Motor neuron (in vitro differentiated cells): ENCODE measurements at places on chromosomes 12 and 14.
A peak's percentile ranks its signal among the peaks of the same experiment; 100 is the strongest.

DNA sequence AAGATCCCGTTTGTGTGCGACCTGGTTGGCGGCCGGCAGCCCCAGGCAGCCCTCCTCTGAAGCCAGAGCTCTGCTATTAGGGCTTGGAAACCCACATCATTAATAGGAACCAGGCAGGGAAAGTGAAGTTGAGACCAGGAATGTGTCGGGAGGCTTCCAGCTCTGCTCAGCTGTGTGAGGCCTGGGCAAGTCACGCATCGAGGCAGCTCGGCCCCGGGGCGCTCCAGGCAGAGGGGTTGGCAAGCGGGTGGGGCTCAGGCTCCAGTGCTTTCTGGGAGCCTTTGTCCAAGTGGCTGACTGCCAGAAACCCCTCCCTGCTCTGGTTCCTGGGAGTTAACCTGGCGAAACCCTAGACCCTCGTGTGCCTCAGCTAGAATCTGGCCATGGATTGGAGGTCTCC, 1151.7 kb downstream of the VRK1 start:
- ATAC-seq, result no peak

- no peak for ATAC-seq
These were observed 1.6 kb downstream of the PHLDA1 start for GRCh38 chr12:76029982-76030340.

- no peak for ATAC-seq
These were observed 19.8 kb upstream of the LYZ start for GRCh38 chr12:69328426-69328825.

GRCh38 chr12:73342733-73343132, 1070.6 kb downstream of the TRHDE start:
- ATAC-seq, result no peak

- ATAC-seq, result no peak
These were observed 9.7 kb downstream of the SLC7A8 start for GRCh38 chr14:23173796-23174195.

DNA sequence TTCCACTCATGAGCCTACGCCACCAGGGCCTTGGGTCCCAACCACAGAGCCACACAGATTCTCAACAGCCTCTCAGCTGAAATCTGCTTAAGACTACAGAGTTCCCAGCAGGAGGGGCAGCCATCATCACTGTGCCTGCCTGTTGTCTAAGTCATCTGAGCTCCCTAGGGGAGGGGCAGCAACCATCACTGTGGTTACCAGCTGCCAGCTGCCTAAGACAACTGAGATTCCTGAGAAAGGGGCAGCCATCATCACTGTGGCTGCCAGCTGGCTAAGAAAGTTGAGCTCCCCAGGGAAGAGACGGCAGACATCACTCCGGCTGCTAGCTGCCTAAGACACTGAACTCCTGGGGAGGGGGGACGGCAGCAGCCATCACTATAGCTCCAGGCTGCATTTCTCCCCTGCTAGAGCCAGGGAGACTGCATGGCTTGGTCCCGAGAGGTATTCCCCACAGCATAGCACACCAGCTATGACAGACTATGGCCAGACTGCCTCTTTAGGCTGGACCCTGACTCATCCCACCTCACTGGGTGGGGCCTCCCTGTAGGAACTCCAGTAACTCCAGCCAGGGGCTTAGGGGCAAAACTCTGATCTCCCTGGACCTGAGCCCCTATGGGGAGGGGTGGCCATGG, 37.2 kb upstream of the C14orf132 start:
- peak; percentile 86 for ATAC-seq

GRCh38 chr12:88544991-88545980, 35.0 kb downstream of the KITLG start:
- no peak for ATAC-seq

GRCh38 chr14:95483309-95484165, 32.9 kb downstream of the SYNE3 start:
- ATAC-seq, result peak; percentile 94

DNA sequence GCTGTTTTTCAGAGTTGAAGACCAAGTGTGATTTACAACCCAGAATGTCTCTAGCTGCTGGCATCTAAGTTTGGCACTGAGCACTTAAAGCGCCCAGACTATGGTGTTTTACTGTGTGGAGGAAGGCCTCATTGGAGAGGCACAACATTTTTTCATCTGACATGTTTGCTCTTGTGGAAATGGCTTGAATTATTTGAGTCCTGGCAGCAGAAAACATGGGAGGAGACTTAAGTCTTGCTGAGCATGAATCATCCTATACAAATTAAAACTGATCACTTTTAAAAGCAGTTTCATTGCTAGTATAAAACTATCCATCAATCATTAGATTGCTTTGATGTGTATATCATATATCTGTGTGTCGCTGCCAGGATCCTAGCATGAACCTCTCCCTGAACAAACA, 85.9 kb upstream of the REP15 start:
- ATAC-seq, result peak; percentile 25

- no peak for ATAC-seq
These were observed 75.8 kb upstream of the HOXC13 start for GRCh38 chr12:53862831-53863230.

DNA sequence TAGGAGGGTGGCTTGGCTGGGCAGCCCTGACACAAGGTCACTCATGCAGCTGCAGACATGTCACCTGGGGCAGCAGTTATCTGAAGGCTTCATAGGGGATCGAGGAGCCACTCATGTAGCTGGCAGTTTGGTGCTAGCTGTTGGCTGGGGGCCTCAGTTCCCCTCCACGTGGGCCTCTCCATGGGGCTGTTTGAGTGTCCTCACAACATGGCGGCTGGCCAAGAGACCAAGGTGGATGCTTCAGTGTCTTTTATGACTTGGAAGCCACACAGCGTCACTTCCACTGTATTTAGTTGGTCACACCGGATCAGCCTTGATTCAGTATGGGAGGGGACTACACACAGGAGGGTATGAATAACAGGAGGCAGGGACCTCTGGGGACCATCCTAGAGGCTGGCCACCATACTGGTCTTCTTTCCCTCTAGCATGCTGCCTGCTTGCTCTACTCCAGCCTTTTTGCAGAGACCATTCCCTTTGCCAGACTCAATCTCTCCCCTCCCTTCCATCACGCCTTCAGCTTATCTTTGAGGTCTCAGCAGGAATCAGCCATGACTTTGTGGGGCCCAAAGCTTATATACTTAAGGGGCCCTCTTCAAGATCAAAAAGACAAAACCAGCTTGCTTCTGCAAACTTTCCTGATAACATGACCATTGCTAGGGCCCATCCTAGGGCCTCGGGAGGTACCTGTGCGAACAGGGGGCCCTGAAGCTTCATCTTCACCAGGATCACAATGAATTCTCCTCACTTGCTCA, 53.4 kb downstream of the RPH3A start:
- no peak for ATAC-seq

DNA sequence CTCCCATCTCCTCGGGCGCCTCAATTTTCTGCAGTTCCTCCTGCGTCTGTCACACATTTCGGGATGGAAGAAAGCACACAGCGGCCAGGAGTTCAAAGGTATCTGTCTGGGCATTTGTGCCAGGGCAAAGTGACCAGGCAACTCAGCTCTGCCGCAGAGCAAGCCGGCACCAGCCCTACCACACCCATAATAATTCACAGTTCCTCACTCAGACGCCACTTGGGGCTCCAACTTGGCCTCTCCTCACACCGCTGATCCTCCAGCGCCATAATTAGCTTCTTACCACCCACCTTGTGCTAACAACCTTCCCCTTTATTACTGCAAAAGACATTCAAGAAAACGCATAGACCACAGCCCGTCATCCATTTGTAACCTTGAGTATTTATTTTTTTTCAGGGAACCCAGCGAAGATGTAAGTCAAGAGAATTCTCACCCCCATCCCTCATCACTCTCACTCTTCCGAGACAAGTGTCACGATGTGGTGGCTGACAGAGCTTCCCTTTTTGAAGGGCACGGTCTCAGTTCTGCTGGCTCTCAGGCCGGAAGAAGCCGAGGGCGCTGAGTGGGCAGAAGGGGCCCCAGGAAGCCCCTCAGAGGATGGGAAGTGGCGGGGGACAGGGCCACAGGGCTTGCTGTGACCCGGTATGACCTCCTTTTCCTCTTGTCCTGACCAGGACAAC, 25.2 kb upstream of the NCOR2 start:
- ATAC-seq, result no peak

- ATAC-seq, result peak; percentile 70
These were observed 233.4 kb upstream of the PELI2 start for GRCh38 chr14:55884819-55885218.

DNA sequence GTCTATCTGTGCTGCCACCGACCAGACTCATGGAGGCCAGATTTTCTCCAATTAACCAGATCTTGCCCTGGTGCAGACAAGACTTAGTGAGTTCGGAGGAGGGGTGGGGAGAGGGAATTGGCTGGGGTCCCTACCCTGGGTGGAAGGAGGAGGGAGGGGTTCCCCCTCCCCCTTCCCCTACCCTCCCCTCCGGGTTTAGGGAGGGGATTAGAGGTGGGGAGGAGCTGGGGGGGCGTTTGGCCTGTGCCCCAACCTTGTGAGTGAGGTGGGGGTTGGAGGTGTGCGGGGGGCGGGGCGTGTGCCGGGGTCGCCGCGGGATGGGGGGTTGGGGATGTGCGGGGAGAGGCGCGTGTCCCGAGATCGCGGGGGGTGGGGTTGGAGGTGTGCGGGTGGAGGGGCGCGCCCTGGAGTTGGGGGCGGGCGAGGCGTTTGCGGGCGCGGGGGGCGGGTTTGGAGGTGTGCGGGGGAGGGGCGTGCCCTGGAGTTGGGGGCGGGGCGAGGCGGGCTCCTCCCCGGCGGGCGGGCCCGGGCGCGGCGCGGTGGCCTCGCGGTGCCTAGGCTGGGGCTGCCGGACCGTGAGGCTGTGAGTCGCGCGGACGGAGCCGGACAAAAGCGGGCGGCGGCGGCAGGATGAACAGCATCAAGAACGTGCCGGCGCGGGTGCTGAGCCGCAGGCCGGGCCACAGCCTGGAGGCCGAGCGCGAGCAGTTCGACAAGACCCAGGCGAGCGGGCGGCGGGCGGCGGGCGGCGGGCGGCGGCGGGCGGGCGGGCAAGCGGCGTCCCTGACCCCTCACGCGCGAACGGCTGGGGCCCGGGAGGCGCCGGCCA, at the start of gene HIP1R:
HIP1R (plus strand) TSS at position 537 of the 829 bp plus-strand sequence; CDS start at position 631, 94 bp downstream.
- ATAC-seq, result peak; percentile 64

- peak; percentile 26 for ATAC-seq
These were observed 73.3 kb downstream of the B4GALNT3 start for GRCh38 chr12:532908-533565.

DNA sequence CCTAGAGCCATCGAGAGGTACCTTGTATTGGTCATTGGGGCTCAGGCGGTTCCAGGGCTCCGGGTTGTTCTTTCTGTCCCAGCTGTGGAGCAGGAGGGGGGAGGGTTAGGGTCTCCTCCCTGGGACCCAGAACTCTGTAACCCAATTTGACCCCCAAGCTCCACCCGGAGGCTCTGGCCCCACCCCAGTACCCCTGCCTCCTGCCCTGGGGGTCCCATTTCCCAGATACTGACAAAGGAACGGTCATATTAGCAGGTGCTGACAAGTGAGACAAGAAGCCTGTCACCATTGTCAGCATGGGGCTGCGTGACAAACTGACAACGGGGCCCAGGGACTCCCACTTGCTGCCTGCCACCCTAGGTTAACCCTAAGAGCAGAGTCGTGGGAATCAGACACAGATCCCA, 6.2 kb downstream of the SHMT2 start:
- ATAC-seq, result no peak

- no peak for ATAC-seq
These were observed 1.4 kb downstream of the NR4A1 start for GRCh38 chr12:52052468-52053186.
